Activated naive CD8-positive, alpha-beta T cell treated with anti-CD3 and anti-CD28 coated beads, Interleukin-2, amount 50 U/mL, for 16 hours (primary cell): ENCODE measurements at places on chromosomes 5 and 9.
A peak's percentile ranks its signal among the peaks of the same experiment; 100 is the strongest.

DNA sequence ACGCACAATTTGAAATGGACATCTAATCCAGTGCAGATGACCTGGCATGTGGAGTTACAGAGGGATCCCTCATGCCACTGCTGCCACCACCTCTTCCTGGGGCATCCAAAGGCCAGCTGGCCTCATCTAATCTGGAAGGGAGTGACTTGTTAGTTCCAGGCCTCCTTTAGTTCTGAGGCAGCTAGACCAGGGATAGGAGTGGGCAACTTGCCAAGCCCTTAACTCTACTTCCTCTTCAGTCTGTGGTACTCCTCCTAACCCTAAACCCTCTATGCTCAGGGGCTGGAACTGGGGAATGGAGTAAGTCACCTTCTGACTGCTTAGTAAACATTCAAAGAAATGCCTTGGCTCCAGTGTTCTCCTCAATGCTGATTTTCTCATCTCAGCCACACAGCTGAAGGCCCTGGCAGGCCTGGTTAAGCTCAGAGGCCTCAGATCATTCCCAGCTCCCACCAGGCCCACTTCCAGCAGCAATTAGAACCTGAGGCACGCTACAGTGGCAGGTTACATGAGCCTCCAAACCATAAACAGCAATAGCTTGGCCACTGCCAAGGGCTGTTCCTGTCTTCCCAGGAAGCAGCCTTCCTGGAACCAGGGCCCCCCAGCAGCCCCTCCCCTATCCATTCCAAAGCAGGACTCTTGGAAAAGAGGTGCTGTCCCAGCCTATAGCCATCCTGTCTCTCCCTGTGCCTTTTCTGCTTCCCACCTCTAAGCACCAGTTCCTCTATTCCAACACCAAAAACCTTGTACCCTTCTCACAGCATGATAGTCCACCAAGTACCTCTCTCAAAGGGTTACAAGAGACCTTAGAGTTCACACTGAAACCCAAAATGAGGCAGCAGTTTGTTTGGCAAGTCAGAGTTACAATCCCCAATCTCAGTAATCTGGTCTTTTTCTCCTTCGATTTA lies 2.0 kb downstream of the EIF4EBP3 start:
- DNase-seq, result no peak

DNA sequence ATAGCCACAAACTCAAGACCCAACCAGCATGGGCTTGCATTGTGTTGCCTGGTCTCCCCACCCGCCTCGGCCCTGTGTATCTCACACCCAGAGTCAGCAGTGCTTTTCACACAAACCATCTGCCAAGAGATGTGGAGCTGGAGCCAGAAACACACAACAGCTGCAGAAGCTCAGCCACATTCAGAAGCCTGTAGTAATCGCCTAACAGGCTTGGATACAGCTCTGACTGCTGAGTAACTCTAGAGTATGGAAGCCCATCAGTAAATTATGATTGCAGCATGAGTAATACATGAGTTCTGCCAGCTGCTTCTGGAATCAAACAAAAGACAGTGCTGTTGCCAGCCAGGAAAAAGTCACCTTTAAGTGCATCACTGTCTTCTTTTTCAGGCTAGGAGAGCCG lies 16.0 kb downstream of the TEK start:
- no peak for DNase-seq

GRCh38 chr5:53543401-53543800 lies 17.0 kb upstream of the NDUFS4 start:
- no peak for DNase-seq

- DNase-seq, result no peak
Measured at GRCh38 chr9:15725953-15726352, 173.1 kb downstream of the CCDC171 start.

- no peak for DNase-seq
Measured at GRCh38 chr9:124197177-124198095, 60.3 kb upstream of the NEK6 start.

- DNase-seq, result no peak
Measured at GRCh38 chr5:179315356-179315890, 29.8 kb downstream of the ADAMTS2 start.

- DNase-seq, result no peak
Measured at GRCh38 chr5:179606910-179607159, 16.6 kb downstream of the HNRNPH1 start.

GRCh38 chr5:108061941-108062340 lies 320.0 kb downstream of the FBXL17 start:
- no peak for DNase-seq

- DNase-seq, result no peak
Measured at GRCh38 chr9:93265301-93265971, 81.5 kb downstream of the WNK2 start.

GRCh38 chr5:180541710-180542109 lies 47.5 kb downstream of the CNOT6 start:
- DNase-seq, result no peak

DNA sequence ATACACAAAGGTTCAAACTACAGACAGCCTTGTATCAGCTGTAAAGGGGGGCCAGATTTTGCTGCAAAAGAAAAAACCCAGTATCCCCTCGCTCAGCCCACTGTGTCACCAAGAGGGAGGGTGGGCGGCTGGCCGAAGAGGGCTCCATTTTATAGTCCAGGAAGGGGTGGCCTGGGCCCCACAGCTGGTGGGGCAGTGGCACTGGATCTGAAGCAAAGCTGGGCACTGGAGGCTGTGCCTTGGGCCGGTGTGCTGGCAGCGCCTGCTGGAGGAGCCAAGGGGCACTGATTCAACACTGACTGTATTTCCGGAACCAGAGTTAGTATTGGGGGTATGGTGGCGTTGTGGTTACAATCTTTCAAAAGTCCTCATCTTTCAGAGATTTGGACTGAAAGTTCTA lies 9.1 kb downstream of the BRD3 start:
- no peak for DNase-seq

DNA sequence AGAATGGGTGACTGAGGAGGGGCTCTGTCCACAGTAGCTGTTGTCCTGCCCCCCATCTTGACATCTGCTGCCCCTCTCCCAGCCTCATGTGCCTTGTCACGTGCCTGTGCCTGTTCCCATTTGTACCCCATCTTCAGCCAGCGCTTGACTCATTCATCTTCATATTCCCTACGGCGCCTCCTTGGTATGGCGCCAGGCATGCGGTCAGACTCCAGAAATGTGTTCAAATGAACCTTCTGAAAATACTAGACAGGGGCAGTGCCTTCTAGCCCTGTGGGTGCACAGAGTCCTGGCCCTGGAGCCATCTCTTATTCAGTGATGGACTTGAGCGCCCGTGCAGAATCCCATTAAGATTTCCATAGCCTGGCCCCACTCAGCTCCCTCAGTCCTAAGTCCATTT lies 46.2 kb downstream of the CFAP77 start:
- no peak for DNase-seq

- no peak for DNase-seq
Measured at GRCh38 chr5:116097301-116097700, 12.5 kb downstream of the COMMD10 start.

- DNase-seq, result no peak
Measured at GRCh38 chr5:73319036-73319435, 129.5 kb downstream of the FOXD1 start.

DNA sequence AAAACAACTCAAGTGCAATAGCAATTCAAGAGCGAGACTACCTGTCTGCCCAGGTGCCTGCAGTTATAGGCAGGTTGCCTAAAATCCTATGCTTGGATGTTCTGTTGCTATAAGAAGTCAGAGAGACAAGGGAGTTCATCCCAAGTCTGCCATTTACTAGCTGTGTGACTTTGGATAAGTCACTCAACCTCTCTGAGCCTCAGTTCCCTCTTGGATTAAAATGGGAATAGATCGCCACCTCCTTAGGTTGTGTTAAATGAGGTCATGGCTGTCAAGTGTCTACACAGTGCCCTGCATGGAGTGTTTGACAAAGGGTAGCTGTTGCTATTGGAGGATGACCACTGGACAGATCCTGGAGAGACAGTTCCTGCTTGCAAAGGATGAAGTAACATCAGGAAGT lies 1.3 kb upstream of the ZBTB34 start:
- no peak for DNase-seq

DNA sequence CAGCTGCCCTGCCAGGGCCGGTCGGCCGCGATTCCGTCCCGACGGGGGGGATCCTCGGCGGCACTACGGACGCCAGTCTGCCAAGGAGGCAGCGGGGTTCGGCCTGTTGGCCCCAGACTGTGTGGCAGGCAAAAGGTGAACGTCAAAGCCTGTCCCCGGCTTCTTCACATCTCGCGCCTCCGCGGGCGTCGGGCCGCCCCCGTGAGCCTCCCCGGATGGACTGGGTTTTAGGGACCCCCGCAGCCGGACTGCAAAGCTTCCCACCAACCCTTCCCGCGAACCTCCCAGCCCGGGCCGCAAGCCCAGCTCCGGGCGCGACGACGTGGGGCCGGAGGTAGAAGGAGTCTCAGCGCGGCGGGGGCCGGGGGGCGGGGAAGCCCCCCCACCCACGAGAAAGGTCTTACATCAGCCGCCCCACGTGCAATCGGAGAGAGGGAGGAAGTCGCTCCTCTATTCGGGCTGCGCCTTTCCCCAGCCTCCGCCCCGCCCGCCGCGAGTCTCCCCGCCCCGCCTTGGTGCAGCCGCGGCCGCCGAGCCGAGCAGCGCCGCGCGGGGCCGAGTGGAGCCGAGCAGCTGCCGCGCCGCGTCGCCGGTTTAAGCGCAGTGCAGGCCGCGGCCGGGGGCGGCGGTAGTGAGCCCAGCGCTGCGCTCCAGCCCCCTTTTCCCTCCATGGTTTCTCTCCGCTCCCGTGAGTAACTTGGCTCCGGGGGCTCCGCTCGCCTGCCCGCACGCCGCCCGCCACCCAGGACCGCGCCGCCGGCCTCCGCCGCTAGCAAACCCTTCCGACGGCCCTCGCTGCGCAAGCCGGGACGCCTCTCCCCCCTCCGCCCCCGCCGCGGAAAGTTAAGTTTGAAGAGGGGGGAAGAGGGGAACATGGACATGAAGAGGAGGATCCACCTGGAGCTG lies at the start of gene ANP32B:
Gene ANP32B (plus strand): TSS at position 659 of the 906 bp plus-strand sequence. CDS start 215 bp downstream, at position 874.
- DNase-seq, result peak; percentile 95
